Activated CD8-positive, alpha-beta memory T cell treated with anti-CD3 and anti-CD28 coated beads for 36 hours (primary cell): ENCODE measurements at places on chromosomes 13 and 19. TPM values are rescaled to one million over a fixed set of nuclear protein-coding genes. Genes with fewer than 3 reads are reported as not detected.

Gene ZNF444
- total RNA-seq, result 29.3 TPM

Gene PLK5
- not detected for total RNA-seq

Gene ARHGAP35
- total RNA-seq, result 23.4 TPM

Gene FLT3LG
- 52.2 TPM for total RNA-seq

Gene ZNF549
- total RNA-seq, result 4.4 TPM

Gene ZNF700
- total RNA-seq, result 9.1 TPM

Gene ZNF737
- total RNA-seq, result 9.0 TPM

Gene UCHL3
- 42.7 TPM for total RNA-seq

Gene UBE2M
- total RNA-seq, result 213 TPM

Gene GRIN3B
- not detected for total RNA-seq

Gene KCNRG
- 0.44 TPM for total RNA-seq

Gene CDC42EP5
- 1.2 TPM for total RNA-seq

Gene CD22
- total RNA-seq, result 0.23 TPM

Gene SERP2
- 0.53 TPM for total RNA-seq

Gene THSD1
- 0.21 TPM for total RNA-seq

Gene URAD
- not detected for total RNA-seq

Gene KLK15
- total RNA-seq, result not detected

Gene LDLR
- total RNA-seq, result 67.9 TPM

Gene NLRP11
- 0.06 TPM for total RNA-seq

Gene LHFPL6
- total RNA-seq, result 3.3 TPM

Gene IRS2
- 1.1 TPM for total RNA-seq

Gene GRIK5
- 0.59 TPM for total RNA-seq

Gene SYDE1
- 0.72 TPM for total RNA-seq

Gene ZNF841
- total RNA-seq, result 12.9 TPM

Gene PTGIR
- total RNA-seq, result 24.2 TPM

Gene DPF1
- total RNA-seq, result 0.65 TPM

Gene CEACAM21
- 43.8 TPM for total RNA-seq

Gene TRPM4
- total RNA-seq, result not detected

Gene DOHH
- total RNA-seq, result 21.4 TPM

Gene PDE4C
- total RNA-seq, result not detected

Gene LAIR1
- 7.4 TPM for total RNA-seq

Gene BEST2
- total RNA-seq, result not detected

Gene ARRDC5
- total RNA-seq, result 0.10 TPM

Gene PABPC3
- 0.59 TPM for total RNA-seq

Gene CYP4F22
- total RNA-seq, result 1.1 TPM

Gene SIGLEC8
- total RNA-seq, result not detected

Gene NEK5
- not detected for total RNA-seq

Gene PRRG2
- 1.4 TPM for total RNA-seq

Gene GPR12
- not detected for total RNA-seq

Gene ETV2
- total RNA-seq, result 2.1 TPM

Gene ENOX1
- 0.10 TPM for total RNA-seq

Gene EML2
- 122 TPM for total RNA-seq

Gene NHLRC3
- 16.5 TPM for total RNA-seq

Gene ATP4A
- total RNA-seq, result not detected

Gene MAB21L1
- total RNA-seq, result not detected

Gene ATP4B
- not detected for total RNA-seq

Gene ZNF470
- 2.6 TPM for total RNA-seq

Gene TUBB4A
- total RNA-seq, result 8.9 TPM

Gene SERPINE3
- not detected for total RNA-seq

Gene ZNF610
- total RNA-seq, result 0.82 TPM

Gene NACC1
- 119 TPM for total RNA-seq

Gene RELB
- total RNA-seq, result 48.5 TPM

Gene WDR62
- total RNA-seq, result 19.2 TPM

Gene GPI
- 677 TPM for total RNA-seq
